Substantia nigra (tissue), 51 donors: ENCODE measurements at places on chromosomes 13 and 19.
A peak's percentile ranks its signal among the peaks of the same experiment; 100 is the strongest.

DNA sequence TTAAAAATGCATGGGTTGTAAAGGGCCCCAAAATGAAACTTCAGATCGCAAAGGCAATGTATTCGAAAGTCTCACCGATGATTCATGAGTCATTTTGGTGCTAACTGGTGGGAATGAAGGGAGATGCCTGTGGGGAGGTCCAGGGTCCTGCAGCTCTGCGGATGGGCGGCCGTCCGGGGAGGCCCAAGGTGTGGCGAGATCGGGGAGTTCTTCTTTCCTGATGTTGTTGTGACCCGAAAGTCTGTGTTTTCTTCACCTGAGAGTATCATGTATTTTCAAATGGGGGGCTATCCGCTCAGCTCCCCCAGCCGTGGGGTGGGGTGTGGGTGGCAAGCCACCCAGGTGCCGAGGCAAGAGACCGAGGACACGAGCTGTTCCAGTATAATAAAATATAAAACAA lies 36.5 kb downstream of the TFDP1 start:
- DNase-seq = no peak

- DNase-seq = no peak
Measured at GRCh38 chr13:52454459-52454819, 839 bp upstream of the CKAP2 start.

GRCh38 chr13:20206698-20207235 lies 14.0 kb upstream of the GJB2 start:
- DNase-seq = no peak

- no peak for DNase-seq
Measured at GRCh38 chr13:34247596-34247995, 429.6 kb downstream of the RFC3 start.

DNA sequence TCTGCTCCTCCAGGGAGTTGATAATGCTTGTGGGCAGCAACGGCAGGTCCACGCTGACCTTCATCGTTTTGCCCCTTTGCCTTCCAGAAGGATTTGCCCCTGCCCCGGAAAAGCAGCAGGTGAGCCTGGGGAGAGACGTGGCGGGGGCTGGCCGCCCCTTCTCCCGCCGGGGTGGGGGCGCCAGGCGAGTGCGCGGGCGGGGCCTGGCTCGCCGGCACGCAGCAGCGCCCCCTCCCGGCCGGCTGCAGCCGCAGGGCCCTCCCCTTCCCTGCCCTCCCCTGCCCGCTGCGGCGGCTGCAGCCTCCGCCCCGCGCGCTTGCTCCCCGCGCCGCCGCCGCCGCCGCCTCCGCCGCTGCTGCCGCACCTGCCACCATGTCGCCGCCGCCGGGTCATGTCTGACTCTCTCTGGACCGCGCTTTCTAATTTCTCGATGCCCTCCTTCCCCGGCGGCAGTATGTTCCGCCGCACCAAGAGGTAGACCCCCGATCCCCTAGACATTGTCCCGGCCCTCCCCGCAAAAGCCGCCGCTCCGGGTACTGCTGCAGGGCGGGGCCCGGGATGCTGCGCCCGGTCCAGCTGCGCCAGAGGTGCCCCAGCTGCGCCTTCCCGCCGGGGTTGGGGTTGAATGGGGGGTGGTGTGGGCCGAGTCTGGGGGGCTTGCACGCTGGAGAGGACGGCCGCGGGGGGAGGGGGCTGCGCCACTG lies at the start of gene MAST1:
Gene MAST1, plus strand, starts transcription at position 334 of the 704 bp plus-strand sequence. Its CDS starts 58 bp downstream, at position 392.
- DNase-seq = no peak

DNA sequence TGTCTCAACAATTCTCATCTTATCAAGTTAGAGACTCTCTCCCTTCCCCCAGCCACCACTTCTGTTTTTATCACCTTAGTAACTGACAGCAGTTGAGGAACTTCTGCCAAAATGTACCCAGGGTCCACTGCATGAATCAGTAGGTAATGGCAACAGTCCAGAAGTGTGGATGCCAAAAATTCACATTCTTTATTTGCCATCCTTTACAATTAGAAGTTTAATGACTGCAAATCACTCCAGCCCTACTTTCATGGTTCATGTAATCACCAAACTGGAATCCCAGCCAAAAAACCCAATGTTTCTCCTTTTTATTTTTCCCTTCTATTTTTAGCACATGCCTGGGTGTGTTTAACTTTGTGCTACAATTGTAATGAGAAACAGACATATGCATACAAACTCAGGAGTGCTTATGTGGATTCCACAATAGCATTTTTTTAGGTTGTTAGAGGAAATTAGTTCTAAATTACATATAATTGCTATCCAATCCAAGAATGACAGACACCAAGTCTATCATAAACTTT lies 243.5 kb downstream of the RGCC start:
- no peak for DNase-seq

DNA sequence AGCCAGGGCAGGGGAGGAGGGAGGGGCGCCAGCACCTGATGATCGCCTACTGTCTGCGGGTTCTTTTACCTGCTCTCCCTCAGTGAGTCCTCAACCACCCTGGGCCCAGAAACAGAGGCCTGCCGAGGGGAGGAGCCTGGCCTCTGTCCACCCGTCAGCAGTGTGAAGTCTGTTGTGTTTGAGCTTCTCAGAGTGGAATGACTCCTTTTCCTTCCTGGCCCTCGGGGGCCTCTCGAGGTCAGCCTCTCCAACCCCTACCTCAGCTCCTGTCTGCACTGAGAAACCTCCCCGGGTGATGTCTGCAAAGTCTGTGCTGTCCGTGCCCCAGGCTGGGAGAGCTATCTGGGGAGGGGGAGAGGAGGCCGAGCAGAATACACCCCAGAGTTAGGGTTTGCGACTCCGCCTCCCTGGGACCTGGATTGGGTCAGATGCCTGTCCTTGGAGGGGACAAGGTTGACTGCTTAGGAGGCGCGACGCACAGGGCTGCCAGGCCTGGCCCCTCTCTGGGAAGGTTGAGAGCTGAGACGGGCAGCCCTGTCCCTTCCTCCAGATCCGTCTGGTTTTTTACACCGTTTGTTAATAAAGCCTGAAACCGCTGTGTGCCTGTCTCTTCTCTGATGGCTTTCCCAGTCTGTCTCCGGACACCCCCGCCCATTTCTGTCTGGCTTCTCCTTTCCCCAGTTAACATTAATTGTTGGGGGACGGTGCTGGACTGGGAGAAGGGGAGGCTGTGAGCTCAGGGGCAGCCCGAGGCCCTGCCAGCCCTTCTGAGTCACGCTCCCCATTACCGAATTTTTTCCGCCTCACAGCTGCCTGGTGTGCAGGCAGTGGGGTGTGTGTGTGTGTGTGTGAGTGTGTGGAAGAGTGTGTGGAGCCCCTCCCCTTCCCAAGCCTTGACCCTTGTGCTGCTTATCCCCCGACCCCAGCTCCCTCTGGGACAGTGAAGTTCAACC lies 989 bp upstream of the SSC5D start:
- DNase-seq = no peak

- DNase-seq = no peak
Measured at GRCh38 chr13:77702366-77702765, 4.9 kb downstream of the SLAIN1 start.

DNA sequence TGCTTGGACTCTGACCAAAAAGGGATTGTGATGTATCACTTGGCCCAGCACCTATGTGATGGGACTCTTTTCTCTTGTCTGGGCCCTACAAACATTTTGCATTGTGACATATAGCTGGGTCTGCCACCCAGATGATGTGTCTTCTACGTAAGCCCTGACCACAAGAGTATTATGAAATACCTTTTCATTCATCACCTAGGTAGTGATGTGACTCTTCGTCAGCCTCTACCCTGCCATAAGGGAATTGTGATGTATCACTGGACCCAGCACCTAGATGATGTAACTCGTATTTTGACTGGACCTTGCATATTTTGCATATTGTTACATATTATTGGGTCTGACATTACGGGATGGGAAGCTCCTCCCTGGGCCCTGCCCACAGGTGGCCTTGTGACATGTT lies 29.7 kb upstream of the ZNF681 start:
- DNase-seq = no peak

DNA sequence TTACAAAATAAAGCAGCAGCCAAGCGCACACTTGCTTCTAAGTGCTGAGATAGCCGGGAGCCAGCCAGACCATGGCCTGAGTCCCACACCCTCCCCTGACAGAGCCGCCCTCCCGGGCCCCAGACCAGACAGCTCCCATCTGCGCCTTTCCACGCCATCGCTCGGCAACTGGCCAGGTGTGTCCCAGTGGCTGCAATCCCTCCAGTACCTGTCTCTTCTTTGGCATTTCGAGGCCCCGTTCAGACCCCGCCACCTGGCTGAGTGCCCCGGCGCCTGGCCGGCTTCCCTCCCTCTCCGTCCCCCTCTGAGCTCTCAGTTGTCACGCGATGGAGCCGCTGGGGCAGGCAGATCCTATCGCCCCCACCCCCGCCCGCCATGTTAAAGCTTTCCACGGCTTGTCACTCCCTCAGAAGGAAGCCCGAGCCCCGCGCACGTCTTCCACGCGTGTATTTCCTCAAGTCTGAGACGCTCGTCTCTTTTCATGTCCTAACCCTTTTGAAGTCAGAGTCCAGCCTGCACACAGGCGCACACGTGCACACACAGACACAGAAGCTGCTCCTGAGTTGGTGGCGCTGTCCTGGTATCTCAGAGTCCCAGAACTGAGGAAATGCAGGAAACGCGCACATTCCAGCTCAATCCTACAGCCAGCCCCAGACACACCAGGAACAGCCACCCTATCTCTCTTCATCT lies 7.9 kb downstream of the MLLT1 start:
- DNase-seq = peak; percentile 74

- no peak for DNase-seq
Measured at GRCh38 chr19:54549224-54549623, 24.4 kb upstream of the LILRA2 start.

DNA sequence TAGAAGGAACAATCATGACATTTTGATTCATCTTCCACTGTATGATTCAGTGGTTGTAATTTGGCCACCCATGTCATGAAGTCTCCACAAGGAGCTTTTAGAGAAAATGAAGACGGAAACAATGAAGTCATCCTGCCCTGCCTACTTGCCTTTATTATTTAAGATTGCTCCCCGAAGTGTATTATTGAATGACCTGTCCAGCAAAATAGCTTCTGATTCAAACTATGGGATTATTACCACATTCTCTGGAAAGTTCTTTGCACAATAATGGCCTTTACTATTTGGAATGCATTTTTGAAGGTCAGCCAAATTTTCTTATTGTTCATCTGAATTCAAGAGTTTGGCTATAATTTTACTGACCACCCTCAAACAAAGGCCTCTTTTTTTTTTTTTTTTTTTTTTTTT lies 77.8 kb upstream of the RFC3 start:
- DNase-seq = no peak

GRCh38 chr19:14159059-14159458 lies 22.7 kb upstream of the ASF1B start:
- no peak for DNase-seq

- DNase-seq = no peak
Measured at GRCh38 chr13:113090806-113091205, 14.8 kb upstream of the F7 start.

- DNase-seq = no peak
Measured at GRCh38 chr13:75312884-75313520, 169.0 kb downstream of the TBC1D4 start.

DNA sequence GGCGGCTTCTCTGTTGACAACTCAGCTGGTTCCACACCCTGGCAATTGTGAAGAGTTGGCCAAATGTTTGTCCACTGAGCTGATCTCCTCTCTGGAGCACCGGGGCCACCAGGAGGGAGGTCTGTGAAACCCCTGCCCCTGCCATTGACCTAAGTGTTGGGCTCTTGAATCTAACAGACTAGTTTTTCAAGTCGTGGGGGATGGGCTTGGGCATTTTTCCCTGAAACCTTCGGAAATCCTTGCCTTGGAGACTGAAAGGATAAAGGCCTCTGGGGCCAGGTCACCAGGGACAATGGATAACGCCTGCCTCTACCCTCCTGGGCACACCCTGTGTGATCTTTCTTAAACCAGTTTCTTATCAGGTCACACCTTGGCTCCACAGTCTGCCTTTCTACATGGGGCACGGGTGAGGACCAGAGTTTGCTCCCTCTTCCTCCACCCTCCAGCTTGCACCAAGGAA lies 881 bp downstream of the GEMIN7 start:
- DNase-seq = no peak

DNA sequence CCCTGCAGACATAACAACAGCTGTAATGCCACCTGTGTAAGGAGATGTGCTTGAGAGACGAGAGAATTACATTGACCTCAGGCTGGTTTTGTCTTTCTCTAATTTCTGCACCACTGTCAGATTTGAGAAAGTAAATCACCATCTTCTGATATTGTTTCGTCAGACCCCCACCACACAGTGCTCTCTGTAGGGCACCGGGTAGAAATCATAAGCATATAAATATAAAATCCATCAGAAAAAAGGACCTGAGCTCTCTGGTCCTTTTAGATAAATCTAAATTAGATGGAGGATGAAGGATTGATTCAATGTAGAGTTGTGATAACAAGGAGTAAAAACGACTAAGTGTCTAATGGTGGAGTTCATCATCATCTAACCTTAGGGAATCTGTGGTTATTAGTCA lies 1981.0 kb upstream of the PRR20A start:
- no peak for DNase-seq

- DNase-seq = no peak
Measured at GRCh38 chr13:27200413-27201070, 28.9 kb upstream of the USP12 start.

DNA sequence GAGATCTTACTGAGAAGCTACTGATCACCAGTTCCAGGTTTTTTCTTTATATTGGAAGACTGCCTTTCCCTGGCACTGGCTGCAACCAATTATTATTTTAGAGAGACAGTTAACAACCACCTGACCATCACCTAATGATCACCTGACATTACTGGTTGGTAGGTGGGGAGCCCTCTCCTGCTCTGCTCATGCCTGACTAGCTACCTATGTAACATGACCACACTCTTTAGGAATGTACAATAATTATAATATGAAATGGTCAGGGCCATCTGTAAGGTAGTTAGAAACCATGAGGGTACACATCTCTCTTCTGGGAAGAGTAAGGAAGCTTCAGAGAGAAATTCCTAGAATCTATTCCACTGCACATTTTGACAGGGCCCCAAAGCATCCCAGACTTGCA lies 59.0 kb upstream of the SCEL start:
- no peak for DNase-seq

DNA sequence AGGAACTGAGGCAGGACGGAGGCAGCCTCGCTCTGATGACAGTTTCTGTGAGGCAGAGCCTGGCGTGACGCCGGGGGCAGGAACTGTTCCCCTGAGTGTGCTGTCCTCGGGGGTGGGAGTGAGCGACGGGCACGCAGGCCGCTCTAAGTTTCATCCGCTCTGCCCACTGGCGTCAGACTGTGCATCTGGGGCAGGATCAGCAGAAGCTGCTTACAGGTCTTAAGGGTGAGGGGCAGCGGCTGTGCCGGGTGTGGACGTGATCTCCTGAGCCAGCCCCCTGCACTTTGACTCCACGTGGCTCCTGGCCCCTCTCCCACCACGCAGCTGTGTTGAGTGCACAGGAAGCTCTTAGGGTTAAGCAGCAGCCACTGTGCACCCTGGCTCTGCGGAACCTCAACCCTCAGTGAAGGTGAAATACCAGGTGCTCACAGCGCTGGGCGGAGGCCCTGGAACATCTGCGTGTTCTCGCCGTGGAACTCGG lies 1.5 kb downstream of the GRK1 start:
- no peak for DNase-seq

DNA sequence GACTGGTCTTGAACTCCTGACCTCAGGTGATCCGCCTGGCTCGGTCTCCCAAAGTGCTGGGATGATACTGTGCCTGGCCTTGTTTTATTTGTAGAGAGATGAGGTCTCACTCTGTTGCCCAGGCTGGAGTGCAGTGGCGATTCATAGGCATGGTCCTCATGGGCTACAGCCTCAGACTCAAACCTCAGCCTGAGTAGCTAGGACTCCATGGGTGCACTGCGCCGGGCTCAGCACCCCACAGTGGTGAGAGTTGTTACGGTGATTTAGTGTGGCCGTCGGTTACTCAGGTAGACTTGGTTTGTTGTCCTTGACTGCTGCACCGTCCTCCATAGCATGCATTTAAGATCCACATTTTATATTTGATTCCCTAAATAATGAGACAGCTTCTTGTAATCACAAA lies 80.7 kb downstream of the SLC6A16 start:
- no peak for DNase-seq

GRCh38 chr13:41701676-41702075 lies 244.3 kb downstream of the RGCC start:
- DNase-seq = no peak
